ENCODE measurements at places on chromosomes 5 and 9. TPM values are rescaled to one million over a fixed set of nuclear protein-coding genes. Genes with fewer than 3 reads are reported as not detected.

DNA sequence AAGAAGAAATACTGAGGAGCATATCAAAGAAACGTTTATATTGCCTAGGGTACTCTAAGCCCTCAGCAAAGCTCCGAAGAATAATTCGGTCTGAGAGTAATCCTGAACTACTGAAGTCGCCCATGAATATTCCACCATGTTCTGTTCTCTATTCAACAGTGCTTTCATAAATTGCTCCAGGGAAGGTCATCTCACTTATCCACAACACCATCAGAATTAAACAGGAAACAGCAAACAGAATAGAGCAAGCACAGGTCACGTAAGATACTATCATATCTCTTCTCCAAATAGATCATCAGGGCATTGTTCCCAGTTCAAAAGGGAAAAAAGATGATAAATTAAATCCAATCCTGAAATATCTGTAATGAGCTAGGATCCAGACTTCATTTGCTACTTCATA lies 325.6 kb downstream of the DEPDC1B start:
- no peak for DNase-seq

Gene FCN2
- total RNA-seq, result not detected

- DNase-seq, result no peak
These were observed 45.6 kb upstream of the LCP2 start for GRCh38 chr5:170343177-170343576.

DNA sequence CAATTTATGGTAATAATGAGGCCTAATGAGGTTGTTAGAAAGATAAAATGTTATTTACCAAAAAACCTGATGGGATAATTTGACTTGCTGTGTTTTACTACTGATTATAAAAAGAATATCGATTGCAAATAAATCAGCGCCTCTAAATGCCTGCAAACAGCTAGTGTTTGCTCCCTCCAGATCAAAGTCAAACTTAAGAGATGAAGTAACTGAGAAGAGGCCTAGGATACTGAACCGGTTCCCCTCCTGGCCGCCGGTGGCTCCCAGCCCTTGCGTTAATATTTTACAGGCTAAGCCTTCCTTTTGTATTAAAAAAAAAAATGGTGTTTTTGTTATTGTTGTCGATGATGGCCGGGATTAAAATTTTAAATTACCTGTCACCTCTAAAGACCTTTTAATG lies 2.6 kb downstream of the IRX1 start:
- no peak for DNase-seq

GRCh38 chr5:81942746-81943145 lies 29.1 kb upstream of the ATG10 start:
- no peak for DNase-seq

Gene INSL6
- not detected for total RNA-seq

Gene TLX3
- total RNA-seq, result not detected

DNA sequence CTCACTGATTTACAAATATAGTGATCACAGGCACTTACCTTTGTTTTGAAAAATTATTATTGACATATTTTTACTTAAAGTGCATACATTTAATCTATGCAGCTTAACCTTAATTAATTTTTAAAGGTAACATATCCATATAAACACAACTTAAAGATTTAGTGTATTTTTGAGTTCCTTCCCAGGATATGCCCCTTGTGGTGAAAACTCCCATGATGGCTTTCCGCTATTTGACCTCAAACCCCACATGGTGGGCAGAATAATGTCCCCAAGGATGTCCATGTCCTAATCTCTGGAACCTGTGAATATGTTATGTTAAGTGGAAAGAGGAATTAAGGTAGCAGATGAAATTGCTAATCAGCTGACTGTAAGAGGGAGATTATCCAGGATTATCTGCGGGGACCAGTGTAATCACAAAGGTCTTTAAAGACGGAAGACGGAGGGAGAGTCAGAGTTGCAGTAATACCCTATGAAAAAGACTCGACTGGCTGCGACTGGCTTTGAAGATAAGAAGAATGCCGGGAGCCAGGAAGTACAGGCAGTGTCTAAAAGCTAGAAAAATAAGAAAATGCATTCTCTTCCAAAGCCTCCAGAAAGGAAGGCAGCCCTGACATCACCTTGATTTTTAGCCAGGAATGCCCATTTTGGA lies 193.9 kb downstream of the ICE1 start:
- no peak for DNase-seq

Gene LHX2
- not detected for total RNA-seq

Gene COL23A1
- total RNA-seq, result 0.15 TPM

Gene FAT2
- 2.2 TPM for total RNA-seq

- no peak for DNase-seq
These were observed 6.5 kb upstream of the SPATA24 start for GRCh38 chr5:139410121-139410992.

GRCh38 chr5:19959830-19960384 lies 28.1 kb downstream of the CDH18 start:
- DNase-seq, result no peak

GRCh38 chr5:125798307-125798706 lies 624.9 kb upstream of the GRAMD2B start:
- DNase-seq, result no peak

GRCh38 chr5:135951257-135951656 lies 3.5 kb downstream of the LECT2 start:
- DNase-seq, result no peak

GRCh38 chr5:68070591-68071281 lies 144.8 kb upstream of the PIK3R1 start:
- DNase-seq, result no peak

GRCh38 chr9:68898781-68899439 lies 115.0 kb downstream of the PRKACG start:
- DNase-seq, result no peak

DNA sequence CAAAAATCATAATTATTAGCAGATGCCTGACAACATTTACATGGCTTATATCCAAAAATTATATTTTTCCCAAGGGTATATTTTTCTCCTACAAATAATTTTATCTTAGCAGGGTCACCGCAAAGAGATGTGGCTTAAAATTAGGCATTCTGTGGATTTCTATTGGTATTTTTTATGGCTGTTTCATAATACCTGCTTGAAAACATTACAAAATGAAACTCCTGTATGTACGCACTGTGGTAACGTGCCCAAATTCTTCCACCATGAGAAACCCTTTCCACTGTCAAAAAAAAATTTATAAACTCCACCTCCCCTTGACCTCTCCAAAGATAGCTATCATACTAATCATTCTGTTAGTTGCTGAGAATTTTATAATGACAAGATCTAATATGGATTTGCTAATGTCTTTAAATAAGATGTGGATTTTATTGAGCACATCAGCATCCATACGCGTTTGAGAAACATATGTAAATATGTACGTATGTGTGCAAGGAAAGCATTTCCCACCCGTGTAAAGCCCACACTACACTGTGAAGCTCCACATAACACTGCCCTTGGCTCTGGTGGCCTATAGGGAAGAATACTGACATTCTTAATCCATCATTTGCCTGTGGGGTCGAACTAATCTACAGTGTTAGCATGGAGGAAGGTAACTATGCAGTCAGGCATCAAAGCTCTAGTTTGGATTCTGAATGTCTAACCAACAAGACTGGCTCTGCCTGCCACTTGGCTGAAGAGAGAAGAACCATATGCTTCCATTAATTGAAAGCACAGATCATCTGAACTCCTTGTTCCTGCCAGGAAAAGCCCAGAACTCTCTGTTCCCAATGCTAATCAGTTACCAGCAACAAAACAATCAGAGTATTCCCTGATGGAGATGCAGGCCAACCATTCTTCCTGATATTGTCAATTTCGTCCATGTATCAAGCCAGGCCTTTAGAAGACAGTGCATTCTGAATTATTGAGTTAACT lies 244.7 kb downstream of the SPOCK1 start:
- no peak for DNase-seq

GRCh38 chr5:149251546-149251945 lies 20.1 kb upstream of the AFAP1L1 start:
- DNase-seq, result no peak

DNA sequence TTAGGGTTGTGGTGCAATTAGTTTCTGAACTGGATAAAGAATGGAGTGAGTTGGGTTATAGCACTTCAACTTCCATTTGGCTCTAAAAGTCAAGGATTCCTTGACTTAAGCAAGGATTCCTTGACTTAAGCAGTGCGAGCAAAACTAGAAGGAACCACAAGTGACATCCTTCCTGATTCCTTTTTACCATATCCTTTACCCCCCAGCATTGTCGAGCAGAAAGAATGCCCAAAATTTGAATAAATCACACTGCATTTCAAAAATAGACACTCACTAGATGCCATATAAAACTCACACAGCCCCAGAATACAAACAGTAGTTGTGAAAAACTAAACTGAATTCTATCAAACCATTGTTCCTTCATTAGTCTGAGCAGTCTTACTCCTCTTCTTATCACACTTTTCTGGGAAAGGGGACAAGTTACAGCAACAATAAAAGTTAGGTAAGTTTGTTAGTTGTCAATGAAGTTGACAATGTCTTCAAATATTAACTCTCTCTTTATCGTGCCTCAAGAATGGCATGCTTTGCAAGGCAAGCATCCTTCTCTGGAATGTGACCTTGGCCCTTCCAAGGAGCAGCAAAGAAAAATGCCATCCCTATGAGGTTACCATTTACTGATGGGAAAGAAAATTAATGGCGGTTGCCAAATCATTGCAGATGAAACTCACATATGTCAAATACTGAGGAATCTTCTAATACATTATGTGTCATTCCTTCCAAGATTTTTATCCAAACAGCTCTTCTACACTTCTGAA lies 273.3 kb upstream of the ANKRD55 start:
- no peak for DNase-seq

DNA sequence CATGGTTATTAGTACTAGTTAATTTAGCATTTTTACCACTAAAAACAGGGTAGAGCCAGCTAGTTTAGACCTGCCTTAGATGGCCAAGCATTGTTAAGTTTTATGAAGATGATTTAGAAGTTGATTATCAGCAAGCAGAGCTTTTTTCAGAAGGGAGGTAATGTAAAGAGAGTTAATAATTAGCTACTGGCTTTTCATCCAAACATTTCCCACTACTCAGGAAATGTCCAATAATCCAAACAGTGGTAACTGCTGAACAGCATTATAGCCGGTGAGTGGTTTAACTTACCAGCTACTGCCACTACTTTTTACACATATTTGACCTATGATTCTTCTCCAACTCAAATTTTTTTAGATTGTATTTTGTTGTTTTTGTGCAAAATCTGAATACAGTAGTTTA lies 1.7 kb downstream of the ITGA1 start:
- DNase-seq, result no peak

Gene SPATA31C1
- total RNA-seq, result not detected

DNA sequence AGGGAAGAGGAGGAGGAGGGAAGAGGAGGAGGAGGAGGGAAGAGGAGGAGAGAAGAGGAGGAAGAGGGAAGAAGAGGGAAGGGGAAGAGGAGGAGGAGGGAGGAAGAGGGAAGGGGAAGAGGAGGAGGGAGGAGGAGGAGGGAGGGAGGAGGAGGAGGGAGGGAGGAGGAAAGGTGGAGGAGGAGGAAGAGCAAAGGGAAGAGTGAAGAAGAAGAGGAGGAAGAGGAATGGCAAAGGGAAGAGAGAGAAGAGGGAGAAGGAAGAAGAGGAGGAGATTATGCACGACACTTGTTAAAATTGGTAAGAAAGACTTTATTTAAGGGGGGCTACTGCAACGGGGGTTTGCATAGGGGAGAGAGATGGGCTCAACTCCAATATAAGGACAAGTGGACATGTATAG lies 221.2 kb downstream of the SLIT3 start:
- DNase-seq, result no peak

GRCh38 chr5:58717303-58718007 lies 134.6 kb downstream of the RAB3C start:
- no peak for DNase-seq

DNA sequence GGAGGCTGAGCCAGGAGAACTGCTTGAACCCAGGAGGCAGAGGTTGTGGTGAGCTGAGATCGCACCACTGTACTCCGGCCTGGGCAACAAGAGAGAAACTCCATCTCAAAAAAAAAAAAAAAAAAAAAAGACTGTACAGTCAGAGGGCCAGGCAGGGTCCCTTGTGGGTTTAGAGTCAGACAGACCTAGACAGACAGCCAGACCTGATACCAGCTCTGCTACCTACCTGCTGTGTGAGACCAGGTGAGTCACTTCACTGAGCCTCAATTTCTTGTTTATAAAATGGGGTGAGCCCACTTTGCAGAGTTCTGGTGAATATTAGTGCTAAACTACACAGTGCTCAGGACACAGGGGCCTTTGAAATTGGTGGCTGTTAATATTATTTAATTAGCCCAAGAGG lies 19.7 kb downstream of the TRIM14 start:
- no peak for DNase-seq

GRCh38 chr9:131468031-131468430 lies 34.7 kb upstream of the POMT1 start:
- no peak for DNase-seq

DNA sequence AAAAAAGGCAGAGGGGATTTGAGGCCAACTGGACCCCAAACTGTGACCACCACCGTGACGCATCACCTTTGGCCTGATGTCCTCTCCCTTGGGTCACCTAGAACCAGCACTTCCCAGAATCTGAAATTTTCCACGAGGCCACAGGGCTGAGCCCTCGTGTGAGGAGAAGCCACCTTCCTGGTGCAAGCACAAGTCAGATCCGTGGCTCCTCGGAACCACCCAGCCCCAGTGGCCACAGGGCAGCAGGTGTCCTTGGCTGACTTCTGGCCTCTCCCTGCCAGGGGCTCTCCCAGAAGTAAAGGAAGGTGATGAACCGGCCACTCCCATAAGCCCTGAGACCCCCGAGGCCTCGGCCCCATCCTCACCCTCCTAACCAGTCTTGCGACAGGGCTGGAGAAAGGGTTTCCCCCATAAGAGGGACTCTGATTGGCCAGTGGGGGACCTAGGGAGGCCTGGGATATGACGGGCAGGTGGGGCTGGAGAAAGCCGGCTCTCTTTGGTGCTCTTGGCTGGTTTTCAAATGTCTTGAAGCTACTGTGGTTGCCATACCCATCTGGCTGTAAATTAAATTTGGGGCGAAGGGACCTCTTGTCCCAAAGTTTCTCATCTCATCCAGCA lies 20.9 kb upstream of the HMCN2 start:
- peak; percentile 72 for DNase-seq

DNA sequence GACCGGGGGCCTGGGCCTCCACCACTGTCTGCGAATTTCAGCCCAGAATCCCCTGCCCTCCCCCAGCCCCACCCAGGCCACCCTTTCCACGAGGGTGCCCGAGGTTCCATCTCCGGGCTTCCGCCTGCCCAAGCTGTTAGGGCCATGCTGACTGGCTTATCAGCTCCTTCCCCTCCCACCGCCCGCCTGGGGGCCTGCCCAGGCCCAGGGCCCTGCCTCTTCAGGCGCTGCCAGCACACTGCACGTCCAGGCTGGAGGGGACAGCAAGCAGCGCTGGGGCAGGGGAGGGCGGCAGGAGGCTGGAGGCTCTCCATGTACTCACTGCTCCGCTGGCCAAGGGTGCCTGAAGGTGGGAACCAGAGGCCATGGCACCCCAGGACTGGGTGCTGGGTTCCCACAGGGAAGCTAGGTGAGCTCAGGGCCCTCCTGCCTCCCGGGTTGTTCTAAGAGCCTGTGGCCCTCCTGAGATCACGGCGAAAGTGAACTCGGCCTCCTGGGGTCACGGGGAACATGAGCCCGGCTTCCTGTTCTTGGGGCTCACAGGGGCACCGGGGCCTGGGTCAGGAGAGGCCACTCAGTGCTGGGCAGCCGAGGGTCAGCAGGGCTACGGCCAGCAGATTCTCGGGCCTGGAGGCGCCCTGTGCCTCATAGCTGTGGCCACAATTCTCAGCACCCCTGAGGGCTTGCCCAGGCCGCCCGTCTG lies 57.7 kb upstream of the EGFL7 start:
- DNase-seq, result no peak

Gene FOXD4L6
- not detected for total RNA-seq

Gene TMC1
- not detected for total RNA-seq

GRCh38 chr9:19479874-19480273 lies 71.1 kb downstream of the ACER2 start:
- DNase-seq, result no peak

Gene ADGRD2
- total RNA-seq, result not detected

GRCh38 chr5:148384380-148384737 lies 601 bp downstream of the FBXO38 start:
- no peak for DNase-seq

Measured in chondrocyte (in vitro differentiated cells).